Stimulated activated CD4-positive, alpha-beta T cell treated with anti-CD3 and anti-CD28 coated beads, TNF-alpha, amount 100 ng/mL, for 4 hours (primary cell): ENCODE measurements at places on chromosomes 3 and 15.

DNA sequence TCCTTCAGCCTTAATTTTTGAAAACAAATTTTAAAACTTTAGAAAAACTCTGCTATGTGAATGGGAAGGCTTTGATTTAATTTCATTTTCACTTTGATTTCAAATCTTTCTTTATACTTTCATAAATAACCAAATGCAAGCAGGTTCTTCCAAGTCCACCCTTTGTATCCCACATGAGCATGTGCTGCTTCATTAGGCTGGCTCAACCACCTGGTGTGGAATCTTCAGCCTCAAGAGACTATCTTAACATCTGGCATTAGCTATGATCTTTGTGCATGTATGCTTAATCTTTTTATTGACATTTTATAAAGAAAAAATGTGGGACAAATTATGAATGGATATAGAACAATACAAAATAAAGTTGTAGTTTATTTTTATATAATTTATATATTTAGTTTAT lies 81.8 kb upstream of the MLF1 start:
- no peak for DNase-seq

DNA sequence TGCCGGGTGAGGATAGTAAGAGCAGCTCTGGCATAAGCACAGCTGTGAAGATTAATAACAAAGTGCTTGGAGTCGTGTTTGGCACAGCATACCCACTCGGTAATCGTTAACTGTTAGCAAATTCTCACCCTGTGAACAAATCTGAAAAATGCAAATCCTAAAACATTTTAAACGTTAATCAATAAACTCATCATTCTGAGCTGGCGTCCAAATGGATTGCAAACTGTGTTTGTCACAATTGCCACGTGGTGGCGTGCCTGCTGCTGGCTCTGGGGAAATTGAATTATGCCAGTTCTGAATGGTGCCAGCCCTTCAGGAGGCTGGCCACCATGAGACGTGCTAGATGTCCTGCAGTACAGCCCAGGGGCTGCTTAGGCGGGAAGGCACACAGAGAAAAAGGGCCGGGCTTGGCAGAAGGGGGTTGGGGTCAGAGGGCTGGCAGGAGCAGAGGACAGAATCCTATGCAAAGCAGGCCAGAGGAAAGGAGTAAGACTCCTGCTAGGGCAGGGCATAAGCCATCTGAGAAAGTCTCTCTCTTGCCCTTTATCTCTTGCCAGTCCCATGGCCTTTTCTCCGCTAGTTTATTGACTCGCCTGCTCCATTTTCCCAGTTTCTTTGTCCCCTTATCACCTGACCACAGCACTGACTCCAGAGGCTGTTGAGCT lies 22.1 kb upstream of the POLG start:
- no peak for DNase-seq

DNA sequence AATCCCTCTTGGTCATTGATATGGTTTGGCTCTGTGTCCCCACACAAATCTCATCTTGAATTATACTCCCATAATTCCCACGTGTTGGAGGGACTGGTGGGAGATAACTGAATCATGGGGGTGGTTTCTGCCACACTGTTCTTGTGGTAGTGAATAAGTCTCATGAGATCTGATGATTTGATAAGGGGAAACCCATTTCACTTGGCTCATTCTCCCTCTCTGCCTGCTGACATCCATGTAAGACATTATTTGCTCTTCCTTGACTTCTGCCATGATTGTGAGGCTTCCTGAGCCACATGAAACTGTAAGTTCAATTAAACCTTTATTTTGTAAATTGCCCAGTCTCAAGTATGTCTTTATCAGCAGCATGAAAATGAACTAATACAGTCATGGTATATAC lies 106.9 kb upstream of the UBP1 start:
- DNase-seq = no peak

GRCh38 chr15:50247819-50248655 lies 17.5 kb downstream of the HDC start:
- DNase-seq = peak; percentile 36

GRCh38 chr15:31325595-31326155 lies 960 bp upstream of the KLF13 start:
- peak; percentile 46 for DNase-seq

DNA sequence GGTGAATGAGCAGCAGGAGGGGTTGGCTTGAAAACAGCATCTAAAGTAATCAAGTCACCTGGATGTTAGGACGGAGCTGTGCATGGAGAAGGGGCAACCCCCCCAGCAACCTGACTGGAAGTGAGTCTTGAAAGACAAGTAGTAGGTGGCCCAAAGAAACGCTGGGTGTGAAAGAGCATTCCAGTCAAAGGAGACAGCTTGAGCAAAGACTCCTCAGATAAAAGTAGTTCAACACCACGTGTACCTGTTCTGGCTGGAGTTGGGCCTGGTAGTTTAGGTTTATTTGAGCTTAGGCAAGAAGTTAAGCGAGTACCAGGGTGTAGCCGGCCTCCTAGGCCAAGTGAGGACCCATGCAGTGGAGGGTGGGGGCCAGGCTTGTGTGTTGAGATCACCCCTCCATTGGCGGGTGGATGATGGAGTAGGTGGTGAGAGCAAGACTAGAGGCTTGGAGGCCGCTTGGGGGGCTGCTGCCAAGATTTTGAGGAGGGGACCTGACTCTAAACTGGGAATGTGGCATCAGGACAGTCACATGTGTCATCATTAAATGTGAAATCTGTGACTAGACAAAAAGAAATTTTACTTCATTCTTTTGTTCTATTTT lies 61.3 kb downstream of the ABHD2 start:
- DNase-seq = no peak

GRCh38 chr15:68201153-68201878 lies 3.8 kb downstream of the CALML4 start:
- DNase-seq = no peak

DNA sequence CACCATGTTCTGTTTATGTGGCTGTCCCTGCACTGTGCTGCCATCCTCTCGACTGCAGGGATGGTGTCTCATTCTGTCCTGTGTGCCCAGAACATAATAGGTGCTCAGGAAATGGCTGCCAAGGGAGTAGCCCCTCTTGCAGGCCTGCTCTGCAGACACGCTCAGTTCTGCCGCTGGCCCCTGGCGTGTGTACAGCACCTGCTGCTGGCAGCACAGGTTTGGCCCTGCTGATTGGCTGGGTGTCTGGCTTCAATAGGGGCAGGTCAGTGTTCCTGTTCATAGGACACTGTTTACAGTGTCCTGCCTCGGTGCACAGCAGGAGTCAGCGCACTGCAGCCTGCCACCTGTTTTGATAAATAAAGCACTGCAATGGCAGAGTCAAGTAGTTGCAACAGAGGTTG lies 146.9 kb downstream of the DNAJB8 start:
- DNase-seq = no peak

GRCh38 chr3:31504230-31504629 lies 28.5 kb upstream of the STT3B start:
- no peak for DNase-seq

- DNase-seq = no peak
Observed at GRCh38 chr3:87822563-87822962, 236.2 kb downstream of the CGGBP1 start.
